ENCODE measurements at places on chromosomes 16 and 17.

- DNase-seq: no peak
Measured at GRCh38 chr17:77544347-77545110, 403.8 kb downstream of the SEC14L1 start.

GRCh38 chr16:53792161-53792951 lies 88.4 kb downstream of the FTO start:
- DNase-seq: no peak

- no peak for DNase-seq
Measured at GRCh38 chr17:73257516-73257915, 4.2 kb downstream of the CPSF4L start.

DNA sequence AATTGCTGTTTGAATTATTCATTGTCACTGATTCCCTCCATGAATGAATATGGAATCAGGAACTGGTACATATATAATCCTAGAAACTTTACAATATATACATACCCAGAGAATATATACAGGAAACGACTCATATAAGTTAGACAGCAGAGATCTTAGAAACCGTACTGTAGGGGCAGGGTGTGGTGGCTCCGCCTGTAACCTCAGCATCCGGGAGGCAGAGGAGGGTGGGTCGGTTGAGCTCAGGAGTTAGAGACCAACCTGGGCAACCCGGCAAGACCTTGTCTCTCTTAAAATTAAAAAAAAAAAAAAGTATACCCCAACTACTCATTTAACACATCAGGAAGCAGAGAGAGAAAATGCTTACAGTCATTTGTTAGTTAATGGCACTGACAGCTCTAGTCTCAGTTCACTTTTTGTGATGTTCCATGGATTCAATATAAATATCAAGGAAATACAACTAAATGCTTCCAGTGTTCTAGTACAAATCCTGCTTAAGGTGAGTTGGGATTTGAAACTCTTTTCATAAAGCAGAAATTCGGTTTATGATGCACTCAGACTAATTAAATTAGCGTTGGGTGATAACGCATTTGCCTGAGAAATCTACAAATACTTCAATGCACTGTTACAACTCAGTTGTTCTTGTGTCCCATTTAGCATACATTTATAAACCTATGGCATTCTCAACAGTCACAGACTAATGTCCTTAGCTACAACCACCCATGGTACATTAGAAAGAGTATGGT lies 5.6 kb downstream of the GLG1 start:
- peak; percentile 51 for DNase-seq

GRCh38 chr17:3847165-3847670 lies 1.2 kb upstream of the NCBP3 start:
- DNase-seq: no peak

- no peak for DNase-seq
Measured at GRCh38 chr17:80279895-80280294, 19.2 kb downstream of the RNF213 start.

DNA sequence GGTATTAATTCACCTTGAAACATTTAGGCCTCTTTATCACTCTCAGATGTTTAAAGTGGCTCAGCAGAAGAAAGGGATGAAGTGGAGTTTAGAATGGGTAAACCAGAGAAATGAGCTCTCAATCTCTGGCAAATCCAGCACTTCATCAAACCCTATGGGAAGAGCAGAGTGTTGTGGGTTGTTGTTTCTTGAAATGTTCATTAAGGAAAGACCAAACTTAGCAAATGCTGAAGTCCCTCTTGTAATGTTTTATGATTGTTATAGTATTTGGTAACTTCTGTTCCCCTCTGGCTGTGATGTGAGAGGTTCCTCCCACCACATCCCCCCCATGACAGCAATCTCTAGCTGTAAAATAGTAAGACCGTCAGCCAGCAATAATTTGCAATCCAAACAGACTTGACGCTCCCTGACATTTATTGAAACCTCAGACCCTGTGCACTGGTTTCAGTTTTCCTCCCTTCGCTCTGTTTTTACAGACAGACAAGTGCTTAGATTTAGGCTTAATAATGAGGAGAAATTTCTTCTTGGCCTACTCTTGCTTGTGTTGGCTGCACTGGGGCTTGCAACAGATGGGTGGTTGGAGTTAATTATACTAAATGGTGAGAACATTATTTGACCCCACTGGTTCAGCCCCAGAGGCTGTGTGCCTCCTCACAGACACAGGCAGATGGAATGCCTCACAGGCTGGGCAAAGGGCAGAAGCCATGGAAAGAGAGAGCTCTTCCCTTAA lies 609.4 kb upstream of the SOX9 start:
- no peak for DNase-seq

DNA sequence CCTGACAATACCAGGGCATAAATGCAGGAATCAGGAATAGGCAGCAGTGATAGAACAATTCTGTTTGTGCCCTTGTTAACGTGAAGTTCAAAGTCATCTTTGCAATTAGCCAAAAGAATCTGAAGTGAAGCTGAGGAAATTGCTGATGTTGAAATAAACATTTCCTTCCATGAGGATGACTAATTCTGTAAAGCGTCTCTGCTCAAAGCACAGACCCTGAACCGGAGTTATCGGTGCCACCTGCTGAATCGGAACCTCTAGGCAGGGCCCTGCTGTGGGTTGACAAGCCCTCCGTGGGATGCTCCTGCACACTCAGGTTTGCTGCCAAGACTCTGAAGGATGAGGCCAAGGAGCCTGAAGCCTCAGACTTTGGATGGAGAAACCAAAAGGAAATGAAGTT lies 37.0 kb upstream of the CDH1 start:
- DNase-seq: no peak

- no peak for DNase-seq
Measured at GRCh38 chr16:76125871-76126270, 151.3 kb upstream of the CNTNAP4 start.

DNA sequence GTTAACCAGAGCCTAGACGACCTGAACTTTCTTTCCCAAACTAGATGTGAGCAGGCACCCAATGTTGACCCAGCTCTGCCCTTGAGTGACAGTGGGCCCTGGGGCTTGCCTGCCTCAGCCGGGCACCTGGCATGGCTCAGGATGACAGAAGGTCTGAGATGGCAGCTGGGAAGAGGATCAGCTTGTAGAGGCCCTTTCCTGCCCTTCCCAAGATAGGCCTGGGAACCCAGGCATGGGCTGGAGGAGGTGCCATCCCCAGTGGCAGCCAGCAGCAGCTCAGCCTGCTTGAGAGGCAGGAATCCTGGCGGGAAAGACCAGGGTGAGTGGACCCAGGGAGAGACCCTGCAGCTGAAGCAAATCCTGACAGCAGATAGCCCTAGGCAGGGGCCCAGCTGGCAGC lies 59.1 kb downstream of the PIPOX start:
- no peak for DNase-seq

GRCh38 chr17:40500709-40501108 lies 714 bp downstream of the TNS4 start:
- no peak for DNase-seq

DNA sequence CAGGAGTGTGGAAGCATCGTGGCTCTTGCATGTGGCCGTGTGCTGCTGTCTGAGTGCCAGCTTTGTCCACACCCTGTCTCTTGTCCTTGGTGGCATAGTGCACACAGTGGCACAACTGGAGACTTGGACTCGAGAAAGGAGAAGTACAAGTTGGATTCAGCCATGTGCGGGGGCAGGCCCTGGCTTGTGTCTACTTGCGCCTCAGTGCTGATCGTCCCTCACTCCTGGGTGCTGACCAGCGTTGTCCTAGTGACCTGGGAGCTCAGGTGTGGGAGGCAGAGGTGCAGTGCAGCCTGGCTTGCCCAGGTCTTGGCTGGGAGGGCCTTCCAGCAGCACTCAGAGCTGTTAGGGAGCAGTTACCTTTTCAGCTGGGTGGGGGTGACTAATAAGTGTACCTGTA lies 20.6 kb downstream of the MPRIP start:
- DNase-seq: no peak

- no peak for DNase-seq
Measured at GRCh38 chr17:2595716-2596115, 2.3 kb downstream of the PAFAH1B1 start.

- no peak for DNase-seq
Measured at GRCh38 chr17:77736199-77736585, 222.3 kb upstream of the TNRC6C start.

- no peak for DNase-seq
Measured at GRCh38 chr16:81446907-81447268, 2.3 kb downstream of the CMIP start.

- DNase-seq: no peak
Measured at GRCh38 chr17:77311371-77311981, 170.7 kb downstream of the SEC14L1 start.

- DNase-seq: no peak
Measured at GRCh38 chr17:78885956-78886355, 17.0 kb downstream of the CEP295NL start.

DNA sequence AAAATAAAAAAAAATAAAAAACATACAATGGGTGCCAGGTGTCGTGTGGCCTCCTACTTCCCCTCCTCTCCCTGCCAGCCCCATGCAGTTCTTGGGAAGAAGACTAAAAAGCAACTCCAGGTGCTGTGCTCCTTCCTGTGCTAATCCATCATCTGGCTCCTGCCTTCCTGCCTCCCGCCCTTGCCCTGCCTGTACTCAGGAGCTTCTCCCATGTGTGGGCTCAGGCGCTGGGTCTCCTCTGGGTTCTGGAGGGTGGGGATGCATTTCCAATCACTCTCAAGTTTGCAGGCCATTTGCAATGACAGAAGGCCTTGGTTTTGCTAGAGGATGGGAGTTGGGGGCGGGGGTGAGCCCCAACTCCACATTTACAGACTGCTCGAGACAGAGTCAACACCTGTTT lies 122.9 kb downstream of the SDK2 start:
- DNase-seq: no peak

DNA sequence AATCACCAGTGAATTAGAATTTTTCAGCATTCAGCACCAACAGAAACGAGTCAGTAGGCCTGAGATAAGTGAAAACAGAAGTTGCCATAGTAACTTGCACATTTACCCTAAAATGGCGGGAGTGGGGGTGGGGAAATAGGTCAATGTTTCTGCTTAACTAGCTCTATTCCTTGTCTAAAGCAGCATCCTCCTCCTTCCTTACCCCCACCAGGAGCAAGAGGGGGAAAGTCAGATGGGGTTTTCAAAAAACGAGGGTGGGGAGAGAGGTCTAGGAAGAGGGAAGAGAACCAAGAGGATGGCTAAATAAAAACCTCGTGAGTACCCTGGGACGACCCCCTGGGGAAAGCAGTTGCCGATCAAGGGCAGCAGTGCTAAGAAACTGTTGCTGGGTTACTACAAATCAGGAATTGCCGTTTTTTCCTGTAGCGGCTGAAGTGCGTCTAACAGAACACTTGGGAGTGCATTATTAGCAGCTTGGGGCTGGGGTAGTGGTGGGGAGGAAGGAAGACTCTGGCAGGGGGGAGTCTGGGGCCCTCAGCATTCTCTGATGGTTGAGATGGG lies 34.4 kb upstream of the MNT start:
- DNase-seq: no peak

- DNase-seq: no peak
Measured at GRCh38 chr16:27234603-27235002, 31.3 kb downstream of the KDM8 start.

DNA sequence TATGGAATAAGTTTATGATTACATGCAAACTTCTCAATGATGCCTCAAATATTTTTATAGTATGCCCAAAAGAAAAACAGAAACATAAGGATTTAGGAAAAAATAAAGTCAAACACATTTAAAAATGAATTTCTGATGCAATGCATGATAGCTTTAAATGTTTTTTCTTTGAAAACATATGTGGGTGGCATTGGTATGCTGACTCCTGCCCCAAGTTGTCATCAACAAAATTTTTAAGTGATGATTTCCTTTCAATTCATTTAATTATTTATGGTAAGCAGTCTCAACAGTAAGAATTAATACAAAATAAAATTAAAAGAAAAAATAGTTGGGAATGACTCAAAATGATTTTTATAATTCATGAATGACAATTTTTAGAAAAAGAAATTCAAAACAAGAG lies 104.9 kb downstream of the CEP112 start:
- DNase-seq: no peak

DNA sequence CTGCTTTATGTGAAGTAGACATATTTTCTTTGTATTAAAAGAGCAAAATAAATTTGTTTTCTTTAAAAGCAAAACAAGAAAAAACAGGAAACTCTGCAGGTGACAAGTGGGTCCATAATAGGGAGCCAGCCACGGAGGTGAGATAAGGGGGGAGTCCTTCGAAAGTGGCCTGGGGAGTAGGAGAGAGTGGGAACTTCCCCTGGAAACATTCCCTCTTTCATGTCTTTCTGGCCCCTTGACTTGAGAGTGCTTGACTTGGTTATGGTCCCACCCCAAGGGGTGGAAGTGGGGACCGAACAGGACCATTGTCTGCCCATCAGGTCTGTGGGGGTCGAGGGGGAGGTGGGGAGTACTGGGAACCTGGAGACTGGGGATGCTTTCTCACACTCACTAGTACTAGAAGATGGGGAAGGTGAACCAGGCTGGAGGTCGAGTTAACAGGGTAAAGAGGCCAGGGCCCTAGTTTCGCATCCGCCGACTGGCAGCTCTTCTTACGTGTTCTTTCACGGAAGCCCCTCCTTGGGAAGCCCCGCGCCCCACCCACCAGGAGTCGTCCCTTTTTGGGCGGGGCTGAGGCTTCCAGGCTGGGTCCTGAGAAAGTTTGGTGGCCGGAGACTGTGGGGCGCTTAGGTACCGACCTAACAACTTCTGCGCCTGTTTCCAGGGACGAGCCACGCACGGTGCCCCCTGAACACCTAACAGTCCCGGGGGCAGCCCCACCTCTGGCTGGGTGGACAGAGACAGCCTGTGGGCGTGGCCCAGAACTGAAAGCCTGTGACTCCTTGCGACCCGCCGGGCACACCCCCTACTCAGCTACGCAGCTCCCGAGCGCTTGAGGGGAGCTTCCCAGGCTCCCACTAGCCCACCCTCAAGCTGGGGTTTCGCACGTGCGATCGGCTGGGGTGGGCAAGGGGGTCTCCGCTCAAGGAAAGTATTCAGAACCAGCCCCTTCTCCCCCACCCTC lies 790 bp downstream of the TRADD start:
- peak; percentile 76 for DNase-seq

DNA sequence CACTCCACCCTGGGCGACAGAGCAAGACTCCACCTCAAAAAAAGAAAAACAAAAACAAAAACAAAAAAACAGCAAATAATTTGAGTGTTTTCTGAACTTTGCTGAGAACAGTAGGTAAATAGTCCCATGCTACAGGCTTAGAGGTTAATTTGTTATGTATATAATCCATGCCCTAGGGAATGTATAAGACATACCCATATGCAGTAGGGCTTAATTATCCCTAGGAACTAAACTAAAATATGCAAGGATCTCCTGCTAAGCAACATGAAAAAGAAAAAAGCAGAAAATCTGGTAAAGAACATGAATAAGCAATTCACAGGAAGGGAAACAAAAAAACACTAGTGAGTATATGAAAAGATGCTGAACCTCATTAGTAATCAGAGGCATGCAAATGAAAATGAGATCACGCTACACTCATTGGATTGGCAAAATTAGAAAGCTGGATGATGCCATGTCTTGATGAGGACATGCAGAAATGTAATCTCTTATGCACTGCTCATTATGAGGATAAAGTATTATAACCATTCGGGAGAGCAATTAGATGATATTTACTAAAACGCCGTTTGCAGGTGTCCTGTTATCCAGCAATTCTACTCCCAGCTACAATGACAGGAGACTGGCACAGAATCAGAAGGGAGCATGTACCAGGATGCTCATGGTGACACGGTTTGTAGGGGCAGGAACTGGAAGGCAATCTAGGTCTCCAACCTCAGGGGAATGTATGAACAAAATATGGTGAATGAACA lies 5.6 kb downstream of the KCTD13 start:
- no peak for DNase-seq

GRCh38 chr17:17440010-17440843 lies 36.6 kb upstream of the MED9 start:
- peak; percentile 81 for DNase-seq

Data from stimulated activated CD4-positive, alpha-beta T cell treated with anti-CD3 and anti-CD28 coated beads, Interleukin-4, amount 100 ng/mL, for 24 hours (primary cell).